Urinary bladder (tissue), 4 donors: ENCODE measurements at places on chromosomes 3 and 15. TPM values are rescaled to one million over a fixed set of nuclear protein-coding genes. Genes with fewer than 3 reads are reported as not detected.

The GOLGA6L9 gene
- total RNA-seq, result 7.3 TPM

The GCSAM gene
- total RNA-seq, result 1.7 TPM

The NTRK3 gene
- total RNA-seq, result 26.4 TPM

The SIAH2 gene
- total RNA-seq, result 27.4 TPM

The GPR176 gene
- 8.6 TPM for total RNA-seq

The GOLGA6L26 gene
- total RNA-seq, result not detected

The GOLGA8T gene
- 0.37 TPM for total RNA-seq

The CLDN16 gene
- total RNA-seq, result 0.37 TPM

The XCR1 gene
- total RNA-seq, result 1.0 TPM

DNA sequence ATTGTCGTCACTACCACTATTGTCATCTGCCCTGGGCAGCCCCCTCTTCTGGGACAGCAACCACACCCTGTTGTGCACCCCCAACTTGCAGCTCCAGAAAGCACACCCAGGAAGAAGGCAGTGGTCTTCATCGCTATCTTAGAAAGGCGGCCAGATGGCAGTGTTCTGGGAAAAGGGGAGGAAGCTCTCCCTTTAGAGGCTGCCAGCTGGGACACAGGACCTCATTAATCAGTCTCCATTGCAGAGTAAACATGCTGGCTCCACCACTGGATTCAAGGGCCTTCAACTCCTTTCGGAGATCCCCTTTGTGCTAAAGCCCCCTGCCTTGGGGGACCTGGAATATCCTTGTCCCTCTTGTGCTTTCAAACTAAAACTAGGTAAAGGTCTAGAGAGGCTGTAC, 199.3 kb upstream of the LINGO1 start:
- no peak for DNase-seq

GRCh38 chr15:89740137-89740536, 10.9 kb downstream of the MESP1 start:
- peak; percentile 56 for DNase-seq

DNA sequence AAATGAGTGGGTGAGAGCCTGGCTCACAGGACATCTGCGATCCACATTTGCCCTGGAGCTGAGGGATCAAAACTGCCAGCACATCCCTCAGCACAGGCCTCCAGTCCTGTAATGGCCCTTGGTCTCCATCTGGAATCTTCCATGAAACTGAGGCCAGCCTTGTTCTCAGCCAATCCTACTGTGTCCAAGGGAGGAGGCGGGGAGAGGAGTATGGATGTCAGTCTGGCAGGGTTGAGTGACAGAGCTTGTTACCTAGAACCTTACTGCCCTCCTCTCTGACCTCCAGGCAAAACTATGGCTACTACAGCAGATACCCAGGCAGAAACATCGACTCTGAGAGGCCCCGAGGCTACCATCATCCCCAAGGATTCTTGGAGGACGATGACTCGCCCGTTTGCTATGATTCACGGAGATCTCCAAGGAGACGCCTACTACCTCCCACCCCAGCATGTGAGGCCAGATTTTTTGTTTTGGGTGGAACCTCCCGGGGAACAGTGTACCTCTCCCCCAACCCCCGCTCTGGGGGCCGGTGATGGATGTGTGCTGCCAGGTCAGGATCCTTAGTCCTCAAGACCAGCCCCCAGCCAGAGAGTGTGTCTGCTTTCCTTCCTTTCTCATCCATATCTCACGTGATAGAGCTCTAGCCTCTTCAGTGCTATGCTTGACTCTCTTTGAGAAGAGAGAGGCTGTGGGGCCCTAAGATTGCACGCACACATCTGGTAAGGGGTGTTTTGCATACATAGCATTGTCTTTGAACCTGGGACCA, 41.3 kb downstream of the CHDH start:
- DNase-seq, result no peak

DNA sequence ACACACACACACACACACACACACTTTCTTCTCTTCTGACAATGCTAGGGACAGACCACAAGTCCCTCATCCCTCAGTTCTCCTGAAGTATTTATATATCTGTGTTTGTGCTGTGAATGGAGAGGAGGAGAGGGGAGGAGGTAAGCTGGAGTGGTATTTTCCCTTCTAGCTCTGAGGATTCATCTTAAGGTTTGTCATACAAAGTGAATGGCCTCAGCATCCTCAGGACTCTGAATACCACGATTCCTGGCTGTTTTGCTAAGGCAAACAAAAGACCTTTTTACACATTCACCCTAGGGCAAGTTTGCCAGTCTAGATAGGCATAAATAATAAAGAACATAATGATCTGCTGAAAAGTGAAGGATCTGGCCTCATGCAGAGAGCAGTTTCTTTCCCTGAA, 65.7 kb upstream of the CHMP2B start:
- no peak for DNase-seq

GRCh38 chr3:110811050-110811449, 260.6 kb upstream of the NECTIN3 start:
- no peak for DNase-seq

GRCh38 chr15:52191207-52191606, at the start of gene GNB5:
TSS of gene GNB5 (minus strand) at chr15:52191392. CDS start at chr15:52184676, 6,716 bp downstream.
- DNase-seq, result no peak

DNA sequence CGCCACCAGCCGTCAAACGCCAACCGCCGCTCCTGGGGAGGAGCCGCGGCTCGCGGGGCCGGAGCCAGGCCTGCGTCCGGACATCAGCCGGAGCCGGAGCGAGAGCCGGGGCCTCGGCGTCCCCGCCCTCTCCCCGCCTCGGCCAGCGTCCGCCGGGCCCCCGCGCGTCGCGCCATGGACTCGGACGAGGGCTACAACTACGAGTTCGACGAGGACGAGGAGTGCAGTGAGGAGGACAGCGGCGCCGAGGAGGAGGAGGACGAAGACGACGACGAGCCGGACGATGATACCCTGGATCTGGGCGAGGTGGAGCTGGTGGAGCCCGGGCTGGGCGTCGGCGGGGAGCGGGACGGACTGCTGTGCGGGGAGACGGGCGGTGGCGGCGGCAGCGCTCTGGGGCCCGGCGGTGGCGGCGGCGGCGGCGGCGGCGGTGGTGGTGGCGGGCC, 359 bp downstream of the ARIH1 start:
- DNase-seq, result no peak

DNA sequence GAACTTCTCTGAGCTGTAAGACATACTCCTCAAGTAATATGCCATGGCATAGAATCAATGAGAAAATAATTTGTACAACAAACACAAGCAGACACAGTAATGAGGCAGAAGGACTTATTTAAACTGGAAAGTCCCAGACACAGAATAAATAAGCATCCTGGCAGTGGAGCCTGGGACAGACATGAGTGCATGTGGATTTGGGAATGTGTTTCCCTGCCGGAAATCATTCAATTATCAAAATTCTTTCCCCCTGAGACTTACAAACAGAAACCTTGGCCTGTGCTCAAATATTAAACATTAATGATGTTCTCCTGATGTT, 520.1 kb downstream of the ROBO1 start:
- peak; percentile 10 for DNase-seq

DNA sequence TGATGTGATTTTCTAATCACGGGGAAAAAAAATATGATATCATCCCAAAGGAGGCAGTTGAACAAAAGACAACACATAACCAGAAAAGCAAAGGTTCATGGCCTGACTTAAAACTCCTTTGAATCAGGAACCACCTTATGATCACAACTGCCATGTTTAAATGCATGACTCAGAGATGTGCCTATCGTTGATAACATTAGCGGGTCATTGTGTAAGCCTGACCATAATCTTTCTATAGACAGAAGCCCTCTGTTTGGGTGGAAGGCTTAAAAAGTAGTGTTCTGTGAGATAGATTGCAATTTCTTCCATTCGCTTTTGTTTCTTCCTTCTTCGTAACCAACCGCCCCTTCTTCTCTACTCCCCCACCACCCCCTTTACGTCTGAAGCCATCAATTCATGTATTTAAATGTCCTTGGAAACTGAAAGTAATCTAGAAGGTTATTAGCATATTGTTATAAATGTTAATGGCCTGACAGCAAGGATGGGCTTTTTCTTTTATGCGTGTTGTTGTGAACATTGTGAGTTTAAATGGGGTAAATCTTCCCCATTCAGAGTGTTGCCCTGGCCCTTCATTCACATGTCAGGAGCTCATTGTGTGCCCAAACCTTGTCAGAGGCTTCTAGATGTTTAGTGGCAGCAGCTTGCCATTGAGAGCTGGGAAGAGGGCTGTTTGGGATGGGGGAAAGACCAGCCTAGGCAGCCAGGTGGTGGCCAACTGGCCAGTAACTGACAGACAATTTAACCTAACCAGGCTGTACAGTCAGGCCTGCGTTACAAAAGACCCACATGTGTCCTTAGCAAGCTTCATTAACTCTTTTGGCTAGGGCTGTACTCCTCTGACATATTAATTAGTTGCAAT, 64.5 kb downstream of the EPHA3 start:
- DNase-seq, result no peak

- no peak for DNase-seq
Measured at GRCh38 chr3:47443611-47443995, 32.1 kb downstream of the SCAP start.

- no peak for DNase-seq
Measured at GRCh38 chr15:46304321-46304720, 669.5 kb downstream of the SQOR start.
